Activated naive CD4-positive, alpha-beta T cell treated with anti-CD3 and anti-CD28 coated beads, Interleukin-2, amount 10 ng/mL, durations not matched to agents 7 days and 5 days (primary cell): ENCODE measurements at places on chromosomes 7 and 10.

- DNase-seq = no peak
Measured at GRCh38 chr7:51217804-51218203, 98.8 kb downstream of the COBL start.

DNA sequence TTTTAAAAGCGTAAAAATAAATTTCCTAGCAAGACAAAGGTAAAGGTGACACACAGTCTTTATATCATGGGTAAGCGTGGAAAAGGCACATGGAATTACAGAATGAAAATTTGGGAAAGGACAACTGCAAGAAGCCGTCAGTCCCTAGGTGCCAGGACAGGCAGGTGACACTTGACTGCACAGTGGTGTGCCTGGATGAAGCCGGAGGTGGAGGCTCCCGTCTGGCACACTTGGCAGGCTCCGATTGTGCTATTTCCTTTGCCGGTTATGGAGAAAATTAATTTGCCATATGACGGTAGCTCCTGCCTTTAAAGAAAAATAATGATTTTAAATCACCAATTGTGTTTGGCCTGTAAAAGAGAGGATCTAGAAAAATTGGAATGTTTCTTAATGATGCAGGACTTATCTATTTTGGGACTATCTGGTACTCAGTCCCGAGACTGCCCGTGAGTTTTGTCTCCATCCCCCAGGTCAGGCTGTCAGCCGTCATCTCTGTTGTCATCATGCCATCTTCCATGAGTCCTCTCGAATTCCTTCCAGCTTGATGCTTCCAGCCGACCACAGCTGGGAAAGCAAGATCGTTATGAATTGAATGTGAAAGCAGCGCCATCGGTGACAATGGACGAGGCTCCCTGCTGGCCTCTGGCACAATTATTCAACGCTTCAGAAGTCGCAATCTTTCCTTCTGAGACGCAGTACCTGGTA, 56.2 kb upstream of the MGMT start:
- DNase-seq = no peak

- DNase-seq = no peak
Measured at GRCh38 chr7:51090411-51090810, 226.2 kb downstream of the COBL start.

DNA sequence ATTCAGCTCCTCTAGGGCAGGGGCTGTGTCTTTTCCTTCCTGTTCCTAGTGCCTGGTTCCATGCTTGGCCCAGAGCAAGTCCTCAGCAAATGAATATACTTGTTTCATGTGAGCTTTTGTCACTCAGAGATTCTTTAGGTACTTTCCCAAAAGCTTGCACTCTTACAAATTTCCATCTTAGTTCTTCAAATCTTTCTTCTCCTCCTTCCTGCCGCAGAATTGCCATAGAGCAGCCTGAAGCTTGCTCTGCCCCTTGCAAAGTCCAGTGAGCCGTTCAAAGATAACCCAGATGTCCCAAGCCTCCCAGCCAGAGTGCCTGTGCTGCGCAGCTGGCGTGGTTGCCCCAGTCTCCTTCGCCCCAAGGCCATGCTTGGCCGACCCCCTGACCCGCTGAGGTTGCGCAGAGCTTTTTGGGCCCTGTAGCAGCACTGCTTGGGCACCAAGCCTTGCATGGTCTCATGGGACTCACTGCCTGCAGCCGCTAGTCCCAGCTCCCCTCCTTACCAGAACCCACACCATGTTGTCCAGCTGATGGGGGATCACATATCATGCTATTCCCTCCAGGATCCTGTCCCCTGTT, 20.7 kb downstream of the CHST3 start:
- DNase-seq = no peak

DNA sequence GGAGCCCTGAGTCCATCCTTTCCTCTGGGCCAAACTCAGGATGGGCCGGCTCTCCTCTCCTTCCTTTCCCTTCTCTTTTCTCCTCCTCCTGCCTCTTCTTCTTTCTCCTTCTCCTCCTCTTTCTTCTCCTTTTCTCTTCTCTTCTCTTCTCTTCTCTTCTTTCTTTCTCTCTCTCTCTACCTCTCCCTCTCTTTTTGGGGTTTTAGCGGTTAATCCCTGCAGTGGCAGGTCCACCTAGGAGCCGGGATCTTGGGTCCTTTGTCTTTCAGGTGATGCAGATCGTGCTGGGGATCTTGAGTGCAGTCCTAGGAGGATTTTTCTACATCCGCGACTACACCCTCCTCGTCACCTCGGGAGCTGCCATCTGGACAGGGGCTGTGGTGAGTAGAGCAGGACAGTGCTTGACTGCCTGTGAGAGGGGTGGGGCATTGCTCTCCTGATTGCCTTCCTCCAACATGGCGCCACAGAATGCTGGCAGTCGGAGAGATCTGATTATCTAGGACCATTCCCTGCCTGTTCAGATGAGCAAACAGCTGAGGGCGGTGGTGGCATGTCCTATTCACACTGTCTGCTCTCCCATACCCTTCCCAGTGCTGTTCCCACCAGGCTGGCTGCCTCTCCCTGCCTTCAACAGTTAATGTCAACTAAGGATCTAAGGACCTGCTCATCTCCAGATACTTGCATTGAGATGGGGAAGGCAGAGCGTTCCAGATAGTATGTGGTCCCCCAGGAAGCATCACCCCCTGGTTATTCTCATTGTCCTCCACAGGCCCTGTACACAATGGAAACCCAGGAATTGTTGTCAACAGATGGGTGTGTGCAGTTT, 1.6 kb downstream of the TMEM176A start:
- no peak for DNase-seq

DNA sequence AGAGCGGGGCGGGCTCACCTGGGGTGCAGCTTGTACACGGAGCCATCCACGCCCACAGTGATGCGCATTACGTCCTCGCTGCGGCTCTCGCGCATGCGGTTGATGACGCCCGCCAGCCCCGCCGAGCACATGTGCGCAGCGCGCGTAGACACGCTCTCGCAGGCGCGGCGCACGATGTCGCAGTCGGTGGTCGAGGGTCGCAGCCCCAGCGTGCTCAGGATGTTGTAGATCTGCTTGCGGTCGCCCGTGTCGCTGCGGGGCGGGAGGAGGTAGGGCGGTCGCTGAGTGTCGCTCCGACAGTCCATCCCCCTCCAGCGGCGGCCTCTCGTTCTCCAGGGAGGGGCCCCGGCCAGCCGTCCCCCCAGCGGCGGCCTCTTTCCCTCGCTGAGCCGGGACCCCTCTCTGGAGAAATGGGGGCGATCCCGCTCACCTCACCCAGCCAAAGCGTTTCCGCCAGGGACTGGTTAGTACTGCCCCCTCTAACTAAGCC, 4.4 kb upstream of the MYL7 start:
- DNase-seq = peak; percentile 68

- DNase-seq = no peak
Measured at GRCh38 chr10:28559618-28560017, 26.7 kb downstream of the WAC start.

GRCh38 chr7:98878365-98879197, at the start of gene TRRAP:
Gene TRRAP, plus strand, starts transcription at chr7:98878532. Its CDS starts 2,619 bp downstream, at chr7:98881151.
- DNase-seq = peak; percentile 77

DNA sequence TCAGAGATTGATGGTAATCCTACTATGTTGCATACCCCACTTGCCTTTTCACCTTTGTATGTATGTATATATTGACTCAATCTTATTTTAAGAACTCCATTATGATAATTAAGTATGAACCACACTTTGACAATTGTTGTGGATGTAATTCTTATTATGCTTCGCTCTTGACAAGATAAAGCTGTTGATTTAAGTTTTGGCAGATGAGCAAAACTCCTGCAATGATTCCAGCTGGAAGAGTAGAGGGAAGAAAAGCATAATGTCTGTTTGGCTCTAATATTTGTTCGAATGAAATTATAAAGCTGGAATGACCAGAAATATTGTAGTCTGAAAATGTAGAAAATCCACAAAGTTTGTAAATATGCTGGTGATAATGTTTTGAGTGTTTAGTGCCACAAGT, 83.8 kb upstream of the AKR1E2 start:
- no peak for DNase-seq

DNA sequence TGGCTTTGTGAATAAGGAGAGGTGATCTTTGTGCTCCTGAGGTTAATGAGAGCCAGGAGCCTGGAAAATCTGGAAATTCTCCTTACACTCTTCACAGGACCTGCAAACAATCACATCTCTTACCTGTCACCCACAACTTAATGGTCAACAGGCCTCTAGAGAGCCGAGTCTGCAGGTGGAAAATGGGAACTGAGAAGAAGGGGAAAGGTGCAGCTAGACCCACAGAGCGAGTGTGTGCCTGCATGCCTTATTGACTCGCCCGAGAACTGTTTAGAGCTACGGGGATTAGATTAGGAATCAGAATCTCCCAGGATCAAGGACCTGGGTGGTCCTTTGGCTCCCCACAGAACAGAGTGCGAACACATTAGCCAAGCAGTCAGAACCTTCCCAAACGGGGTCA, 329.6 kb downstream of the PTEN start:
- DNase-seq = no peak

DNA sequence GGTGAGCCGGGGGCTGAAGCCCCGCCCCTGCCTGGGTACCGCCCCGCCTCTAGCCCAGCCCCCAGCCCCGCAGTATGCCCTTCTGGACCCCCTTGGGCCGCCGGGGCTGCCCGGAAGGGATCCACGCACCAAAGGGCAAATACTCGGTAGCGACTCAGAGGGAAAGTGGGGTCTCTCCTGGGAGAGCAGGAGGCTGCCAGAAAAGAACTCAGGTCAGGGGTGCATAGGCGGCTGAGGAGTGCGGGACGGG, 796 bp downstream of the FBXL15 start:
- DNase-seq = no peak

DNA sequence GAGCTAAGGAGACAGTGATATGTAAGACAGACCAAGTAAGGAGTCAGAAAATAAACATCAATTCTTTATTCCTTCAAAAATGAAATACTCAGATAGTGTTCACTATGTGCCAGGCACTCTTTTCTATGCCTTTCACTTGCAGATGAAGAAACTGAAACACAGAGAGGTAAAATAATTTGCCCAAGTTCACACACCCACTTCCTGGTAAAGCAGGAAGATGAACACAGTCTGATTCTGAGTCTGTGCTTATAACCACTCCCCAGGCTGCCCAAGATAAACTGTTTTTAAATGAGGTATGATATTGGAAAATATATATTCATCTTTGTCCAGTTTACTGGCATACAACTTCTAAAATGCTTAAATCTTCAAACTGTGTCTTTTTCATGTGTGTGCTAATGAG, 294.4 kb upstream of the NPVF start:
- no peak for DNase-seq
